ENCODE measurements at places on chromosomes 5 and 9. TPM values are rescaled to one million over a fixed set of nuclear protein-coding genes. Genes with fewer than 3 reads are reported as not detected.

The GMCL2 gene
- not detected for polyA plus RNA-seq

The ASTN2 gene
- not detected for polyA plus RNA-seq

DNA sequence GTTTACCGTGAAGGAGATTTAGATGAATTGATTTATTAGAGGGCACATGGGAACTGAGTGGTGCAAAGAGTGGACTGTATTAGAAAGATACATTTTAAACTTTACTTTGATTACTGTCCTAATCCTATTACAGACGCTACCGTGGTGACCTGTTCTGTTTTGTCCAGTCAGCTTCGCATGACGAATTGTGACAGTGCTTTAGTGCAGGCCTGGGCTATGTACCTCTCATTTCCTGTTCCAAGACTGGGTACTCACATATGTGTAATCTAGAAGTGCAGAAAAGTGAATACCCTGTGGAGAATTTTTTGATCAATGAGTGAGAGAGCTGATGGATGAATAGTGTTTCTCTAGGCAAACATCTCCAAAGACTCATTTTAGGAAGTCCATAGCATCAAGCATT is 385.9 kb downstream of the ANXA1 start:
- DNase-seq: no peak

The NDFIP1 gene
- polyA plus RNA-seq: 16.8 TPM

- DNase-seq: no peak
Observed at GRCh38 chr5:133685402-133686018, 73.2 kb upstream of the FSTL4 start.

GRCh38 chr5:50553560-50553984 is 112.5 kb upstream of the EMB start:
- DNase-seq: no peak

DNA sequence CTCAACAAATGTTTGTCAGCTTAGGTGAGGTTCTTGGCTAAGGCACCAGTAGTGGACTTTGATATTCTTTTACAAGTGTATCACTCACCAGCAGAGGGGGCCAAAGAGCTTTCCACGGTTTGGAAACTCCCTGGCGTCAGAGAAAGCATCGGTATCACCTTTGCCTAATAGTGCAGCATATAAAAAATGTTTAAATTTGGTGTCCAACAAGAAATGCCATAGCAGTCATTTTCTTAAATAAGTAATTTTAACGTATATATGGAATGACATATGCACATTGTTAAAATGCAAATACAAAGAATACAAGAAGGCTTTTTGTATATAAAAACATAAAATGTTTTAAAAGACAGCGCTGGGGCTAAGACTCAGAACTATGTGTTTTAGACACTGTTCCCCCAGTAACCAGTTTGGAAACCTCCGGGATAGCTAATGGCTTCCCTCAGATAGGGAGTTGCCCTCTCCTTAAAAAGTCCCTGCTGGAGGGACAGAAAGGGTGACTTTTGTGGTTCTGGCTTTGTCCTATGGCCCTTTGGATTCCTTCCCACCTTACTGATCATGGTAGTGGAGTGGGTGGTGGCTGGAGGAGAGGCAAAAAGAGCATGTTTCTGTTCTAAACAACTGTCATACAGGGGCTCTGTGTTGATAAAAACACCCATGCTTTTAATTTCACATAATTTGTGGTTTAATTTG is 124.6 kb downstream of the GPBP1 start:
- peak; percentile 79 for DNase-seq

- no peak for DNase-seq
Observed at GRCh38 chr5:65704621-65705239, 17.2 kb downstream of the SGTB start.

The STKLD1 gene
- polyA plus RNA-seq: 0.61 TPM

The GEMIN5 gene
- 11.1 TPM for polyA plus RNA-seq

The LCN10 gene
- 86.0 TPM for polyA plus RNA-seq

DNA sequence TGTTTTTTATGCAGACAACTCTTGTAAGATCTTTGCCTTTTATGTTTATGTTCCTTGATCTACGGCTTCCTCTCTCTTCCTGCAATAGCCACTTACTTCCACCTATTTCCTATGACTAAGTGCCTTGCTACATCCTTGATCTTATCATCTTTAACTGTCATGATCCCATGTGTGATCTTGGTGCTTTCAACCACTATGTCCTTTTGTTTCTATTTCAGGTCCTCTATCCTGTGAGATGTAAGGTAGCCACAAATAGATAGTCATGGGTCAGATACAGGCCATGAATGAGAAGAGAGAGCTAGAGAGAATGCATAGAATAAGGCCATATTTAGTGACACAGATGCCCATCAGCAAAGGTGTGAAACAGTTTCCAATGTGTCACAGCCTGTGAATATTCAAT is 243.6 kb upstream of the HAPLN1 start:
- DNase-seq: no peak

GRCh38 chr9:25310961-25311360 is 367.3 kb downstream of the TUSC1 start:
- no peak for DNase-seq

GRCh38 chr5:40390281-40391149 is 289.2 kb upstream of the PTGER4 start:
- no peak for DNase-seq

- DNase-seq: no peak
Observed at GRCh38 chr5:80937584-80938356, 22.4 kb upstream of the RASGRF2 start.

- DNase-seq: no peak
Observed at GRCh38 chr5:5298841-5299541, 123.5 kb upstream of the ICE1 start.

- no peak for DNase-seq
Observed at GRCh38 chr9:119794836-119795235, 425.6 kb upstream of the BRINP1 start.

DNA sequence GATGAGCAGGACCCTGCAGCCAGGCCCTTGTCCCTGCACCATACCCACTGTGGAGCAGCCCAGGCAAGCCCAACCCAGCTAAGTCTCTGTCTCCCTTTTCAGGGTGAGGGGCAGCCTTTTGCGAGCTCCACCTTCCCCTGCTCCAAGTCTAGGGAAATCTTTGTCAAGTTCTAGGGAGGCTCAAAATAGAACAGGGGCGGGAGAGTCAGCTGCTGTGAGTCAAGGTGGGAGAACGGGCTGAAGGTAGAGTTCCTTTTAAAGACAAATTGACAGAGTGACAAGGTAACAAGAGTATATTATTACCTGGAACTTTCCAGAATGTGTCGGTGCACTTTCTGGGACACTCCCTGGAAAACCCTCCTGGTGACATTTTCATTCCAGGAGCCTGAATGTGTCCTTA is 64.7 kb downstream of the KCNT1 start:
- no peak for DNase-seq

GRCh38 chr5:28862860-28863196 is 1824.4 kb upstream of the CDH9 start:
- no peak for DNase-seq

The ANXA2R gene
- polyA plus RNA-seq: 46.4 TPM

- DNase-seq: peak; percentile 29
Observed at GRCh38 chr9:33446946-33447798, at the start of gene AQP3. AQP3 (minus strand) TSS chr9:33447593; CDS start chr9:33447530, 63 bp downstream.

- no peak for DNase-seq
Observed at GRCh38 chr5:159638954-159639559, 277.2 kb upstream of the ADRA1B start.

GRCh38 chr5:172380987-172381643 is 73.2 kb downstream of the SH3PXD2B start:
- no peak for DNase-seq

DNA sequence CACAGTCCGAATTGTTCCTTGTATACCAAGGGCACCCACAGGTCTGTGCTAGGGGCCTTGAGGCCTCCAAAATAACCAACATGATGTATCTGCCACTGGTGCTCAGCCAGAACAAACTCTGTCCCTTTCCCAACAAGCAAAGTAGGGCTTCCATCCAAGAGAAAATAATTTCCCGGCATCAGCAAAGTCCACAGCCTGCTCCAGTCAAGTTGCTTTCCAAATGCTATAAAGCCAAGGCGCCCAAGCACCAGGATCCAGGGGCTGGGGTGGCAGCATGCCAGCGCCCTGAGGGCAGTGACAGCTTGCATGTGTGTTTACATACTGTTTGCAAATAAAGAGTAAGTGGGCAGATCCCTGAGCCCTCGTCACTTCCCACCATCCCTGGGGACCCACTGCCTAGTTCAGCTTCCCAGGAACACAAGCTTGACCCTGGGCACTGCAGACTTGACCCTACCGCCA is 155.9 kb downstream of the ERCC6L2 start:
- DNase-seq: no peak

GRCh38 chr9:110320651-110321445 is 16.8 kb downstream of the TXNDC8 start:
- no peak for DNase-seq

DNA sequence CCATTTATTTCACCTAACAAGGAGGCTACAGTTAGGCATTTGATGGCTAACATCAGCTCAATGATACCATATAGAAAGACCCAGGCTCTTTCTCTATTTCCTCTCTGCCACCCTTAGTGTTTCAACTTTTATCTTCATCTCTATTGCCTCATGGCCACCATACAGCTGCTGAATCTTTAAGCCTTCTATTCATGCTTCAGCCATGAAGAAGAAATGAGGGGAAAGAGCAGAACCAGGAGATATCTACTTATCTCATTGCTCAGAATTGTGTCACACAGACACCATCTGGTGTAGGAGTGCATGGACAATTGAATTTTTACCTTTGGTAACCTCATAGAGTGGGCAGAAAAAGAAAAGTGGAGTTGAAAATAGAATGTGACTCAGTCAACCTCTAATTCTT is 6.7 kb downstream of the GAPT start:
- no peak for DNase-seq

- no peak for DNase-seq
Observed at GRCh38 chr9:752201-752600, 89.3 kb upstream of the DMRT1 start.

The FOXI1 gene
- not detected for polyA plus RNA-seq

- no peak for DNase-seq
Observed at GRCh38 chr9:21549251-21549765, 67.2 kb upstream of the IFNE start.

GRCh38 chr5:171578829-171579491 is 159.5 kb downstream of the FGF18 start:
- no peak for DNase-seq

- DNase-seq: no peak
Observed at GRCh38 chr5:82465235-82465634, 187.1 kb upstream of the RPS23 start.

GRCh38 chr5:13735691-13736090 is 208.8 kb downstream of the DNAH5 start:
- no peak for DNase-seq

- no peak for DNase-seq
Observed at GRCh38 chr9:133760713-133761290, 22.6 kb upstream of the SARDH start.

DNA sequence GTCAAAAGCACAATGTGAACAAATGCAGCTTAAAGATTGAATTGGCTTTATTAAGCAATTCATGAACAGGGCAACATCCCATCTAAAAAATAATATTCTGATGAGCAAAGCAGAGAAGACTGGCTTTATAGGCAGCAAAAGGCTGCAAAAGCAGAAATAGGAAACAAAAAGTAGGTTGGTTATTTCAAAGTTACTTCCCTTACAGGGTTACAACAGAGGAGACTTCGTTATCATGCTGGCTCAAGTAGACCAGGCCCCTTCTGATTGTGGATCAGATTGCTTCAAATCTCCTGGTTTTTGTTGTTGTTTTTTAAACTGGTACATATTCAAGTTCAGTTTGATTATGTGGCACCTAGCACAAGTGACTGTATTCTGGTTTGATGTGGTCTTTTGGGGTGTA is 73.1 kb downstream of the MAN2A1 start:
- DNase-seq: no peak

- no peak for DNase-seq
Observed at GRCh38 chr5:141245250-141245717, at the start of gene PCDHB15. PCDHB15 (plus strand) TSS chr5:141245395; CDS start chr5:141245579, 184 bp downstream.

- DNase-seq: no peak
Observed at GRCh38 chr9:128473104-128473503, 17.3 kb downstream of the ODF2 start.

DNA sequence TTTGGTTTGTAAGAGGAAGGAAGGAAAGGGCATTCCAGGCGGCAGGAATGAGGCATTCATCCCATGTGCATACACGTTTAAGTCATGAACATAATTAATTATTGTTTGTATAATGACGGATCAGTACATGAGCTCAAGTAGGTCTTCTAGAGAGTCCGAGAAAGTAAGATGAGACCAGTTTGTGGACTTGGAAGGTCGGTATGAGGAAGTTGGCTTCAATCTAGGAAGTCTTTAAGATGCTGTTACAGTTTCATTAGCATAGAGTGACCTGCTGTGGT is 2.1 kb downstream of the GTF3C4 start:
- no peak for DNase-seq

- DNase-seq: no peak
Observed at GRCh38 chr9:109816490-109816889, 36.5 kb downstream of the PALM2AKAP2 start.

DNA sequence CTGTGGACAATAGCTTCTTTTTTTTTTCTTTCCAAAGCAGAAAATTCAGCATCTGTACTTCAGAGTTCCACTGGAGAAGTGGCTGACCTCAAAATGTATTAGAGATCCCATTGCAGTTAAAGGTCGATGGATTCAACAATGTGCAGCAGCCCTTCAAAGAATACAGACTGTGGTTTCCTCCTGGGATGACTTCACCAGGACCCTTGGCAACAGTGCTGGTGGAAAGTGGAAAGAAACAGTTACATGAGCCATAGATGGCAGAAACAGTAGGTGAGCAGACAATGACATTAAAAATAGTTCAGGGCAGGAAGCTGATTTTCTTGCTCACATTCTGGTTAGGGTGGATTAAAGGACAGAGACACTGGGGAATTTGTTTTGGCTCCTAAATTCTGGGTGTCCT is 62.4 kb downstream of the SLC28A3 start:
- DNase-seq: no peak

The FOXD4L4 gene
- polyA plus RNA-seq: not detected

GRCh38 chr9:134942011-134942787 is 24.5 kb upstream of the FCN1 start:
- DNase-seq: no peak

The KCNMB1 gene
- polyA plus RNA-seq: not detected

DNA sequence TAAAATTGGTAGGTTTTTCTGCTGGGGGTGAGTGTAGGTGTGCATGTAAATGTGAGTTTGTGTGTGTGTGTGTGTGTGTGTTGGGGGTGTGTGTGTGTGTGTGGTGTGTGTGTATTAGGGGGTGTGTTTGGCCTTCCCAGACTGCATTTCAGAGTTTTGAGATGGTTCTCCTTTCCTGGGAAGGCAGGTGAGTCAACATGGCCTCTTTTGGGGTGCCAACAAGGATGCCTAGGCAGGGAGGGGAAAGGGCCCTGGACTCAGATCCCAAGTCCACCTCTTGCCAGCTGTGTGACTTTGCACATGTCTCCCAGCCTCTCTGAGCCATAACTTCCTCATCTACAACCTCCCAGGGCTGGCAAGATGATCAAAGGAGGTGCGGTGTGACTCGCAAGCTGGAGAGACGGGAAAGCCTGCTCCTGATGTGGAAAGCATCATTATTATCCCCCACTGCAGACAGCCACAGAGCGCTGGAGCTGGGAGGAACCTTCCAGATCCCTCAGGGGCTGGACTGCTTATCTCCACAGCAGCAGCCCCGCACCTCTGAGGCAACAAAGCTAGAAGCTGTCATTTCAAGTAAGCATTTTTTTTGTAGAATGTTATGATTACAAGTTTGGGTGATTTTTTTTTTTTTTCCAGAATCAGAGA is 63.5 kb upstream of the TBC1D2 start:
- DNase-seq: no peak

The GFI1B gene
- polyA plus RNA-seq: 1.4 TPM
